ENCODE measurements at places on chromosomes 3 and 15.

DNA sequence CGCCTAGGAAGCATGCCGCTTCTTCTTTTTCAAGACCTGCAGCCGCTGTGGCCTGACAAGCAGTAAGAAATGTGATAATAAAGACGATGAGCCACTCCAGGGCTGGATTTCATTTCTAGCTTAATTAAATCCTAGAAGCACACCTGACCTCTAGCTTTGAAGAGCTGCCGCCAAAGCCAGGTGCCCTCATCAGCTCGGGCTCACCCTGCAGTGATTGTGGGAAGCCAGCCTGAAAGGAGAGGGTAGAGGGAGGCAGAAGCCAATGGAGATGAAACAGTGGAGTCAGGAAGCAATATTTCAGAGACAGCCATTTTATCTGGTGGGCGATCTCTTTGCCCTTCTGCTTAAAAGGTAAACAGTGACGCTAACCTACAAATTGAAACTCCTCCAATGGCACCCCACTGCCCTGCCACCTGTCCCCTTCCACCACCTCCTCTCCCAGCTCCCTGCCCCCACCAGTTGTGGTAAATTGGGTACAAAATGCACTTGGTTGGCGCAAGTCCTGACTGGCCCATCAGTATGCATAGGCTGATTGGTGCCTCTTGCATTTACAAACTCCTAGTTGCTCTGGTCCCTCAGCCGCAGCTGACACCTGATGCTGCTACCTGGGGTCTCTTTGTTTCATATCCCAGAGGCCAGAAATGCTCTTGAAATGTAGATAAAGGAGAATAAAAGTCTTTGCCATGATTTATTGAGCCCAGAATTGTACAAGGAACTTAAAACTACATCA lies 385.3 kb downstream of the PDCD6IP start:
- DNase-seq = no peak

DNA sequence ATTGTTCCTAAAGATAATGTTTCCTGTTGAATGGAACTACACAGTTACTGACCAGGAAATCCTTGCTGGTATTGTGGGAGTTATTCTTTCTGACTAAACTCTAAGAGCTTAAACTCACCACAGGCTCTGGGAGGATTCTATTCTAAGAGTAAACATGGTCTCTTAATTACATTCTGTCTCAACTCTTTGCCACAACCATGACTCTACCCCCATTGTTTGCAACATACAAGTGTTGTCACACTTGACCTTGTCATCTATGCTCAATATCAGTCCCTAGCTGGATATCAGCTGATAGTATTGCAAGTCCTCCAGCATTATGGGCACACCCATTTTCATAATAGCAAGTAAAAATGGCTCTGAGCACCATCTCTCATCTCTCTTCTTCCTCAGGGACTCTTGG lies 29.6 kb upstream of the SECISBP2L start:
- DNase-seq = no peak

DNA sequence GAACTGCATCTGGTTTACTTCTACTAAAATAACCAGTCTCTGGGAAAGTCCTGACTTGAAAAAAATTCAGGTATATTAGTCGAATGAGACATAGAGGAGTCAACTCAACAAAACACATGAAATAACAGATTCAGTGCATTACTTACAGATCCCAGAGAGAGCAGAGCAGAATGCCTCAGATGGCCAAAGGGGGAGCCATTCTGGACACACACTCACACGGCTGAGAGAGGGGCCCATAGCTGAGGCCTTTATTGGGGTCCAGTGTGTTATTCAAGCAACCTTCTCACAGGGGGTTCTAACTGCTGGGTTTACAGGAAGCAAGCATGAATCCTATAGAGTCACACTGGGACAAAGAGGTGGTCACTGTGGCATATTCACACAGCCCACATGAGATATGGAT lies 135.1 kb upstream of the SNRPN start:
- DNase-seq = no peak

DNA sequence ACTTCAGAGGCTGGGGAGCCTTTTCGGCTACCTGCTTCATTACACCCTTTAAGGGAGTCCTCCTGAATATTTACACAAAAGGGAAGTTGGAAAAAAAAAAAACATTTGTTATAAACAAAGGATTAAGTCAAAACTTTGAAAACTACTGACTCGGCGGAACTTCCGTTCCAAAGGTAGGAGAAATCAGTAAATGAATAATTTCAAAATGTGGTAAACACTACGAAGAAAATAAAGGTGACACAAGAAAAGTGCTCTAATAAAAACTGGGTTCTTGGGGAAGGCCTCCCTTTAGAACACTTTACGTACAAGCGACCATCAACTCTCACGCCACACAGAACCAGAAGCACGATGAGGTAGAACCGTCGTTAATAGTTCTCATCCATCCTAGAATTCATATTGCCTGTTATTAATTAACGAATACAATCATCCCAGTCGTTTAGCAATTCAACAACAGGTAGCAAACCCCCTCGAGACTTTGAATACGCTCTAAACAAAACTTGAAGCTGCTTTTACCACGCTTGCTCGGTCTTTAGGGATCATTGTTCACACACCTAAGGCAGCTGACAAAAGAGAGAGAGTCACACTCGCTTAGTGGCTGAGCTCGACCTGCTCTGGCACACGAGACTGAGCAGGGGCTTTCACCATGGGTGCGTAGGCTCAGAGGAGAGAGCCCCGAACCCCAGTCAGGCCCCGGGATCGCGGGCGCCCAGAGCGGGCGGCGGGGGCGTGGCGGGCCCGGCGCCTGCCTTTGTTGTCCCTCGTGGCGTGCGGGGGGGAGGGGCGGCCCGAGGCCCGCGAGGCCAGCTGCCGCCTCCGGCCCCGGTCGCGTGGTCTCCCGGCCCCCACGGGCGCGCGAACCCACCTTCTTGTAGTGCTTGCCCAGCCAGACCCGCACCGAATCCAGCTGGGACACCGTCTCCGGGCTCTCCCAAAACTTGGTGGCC lies 680 bp downstream of the SMARCC1 start:
- DNase-seq = peak; percentile 69

- DNase-seq = no peak
Measured at GRCh38 chr3:14562121-14562890, 22.2 kb upstream of the GRIP2 start.

DNA sequence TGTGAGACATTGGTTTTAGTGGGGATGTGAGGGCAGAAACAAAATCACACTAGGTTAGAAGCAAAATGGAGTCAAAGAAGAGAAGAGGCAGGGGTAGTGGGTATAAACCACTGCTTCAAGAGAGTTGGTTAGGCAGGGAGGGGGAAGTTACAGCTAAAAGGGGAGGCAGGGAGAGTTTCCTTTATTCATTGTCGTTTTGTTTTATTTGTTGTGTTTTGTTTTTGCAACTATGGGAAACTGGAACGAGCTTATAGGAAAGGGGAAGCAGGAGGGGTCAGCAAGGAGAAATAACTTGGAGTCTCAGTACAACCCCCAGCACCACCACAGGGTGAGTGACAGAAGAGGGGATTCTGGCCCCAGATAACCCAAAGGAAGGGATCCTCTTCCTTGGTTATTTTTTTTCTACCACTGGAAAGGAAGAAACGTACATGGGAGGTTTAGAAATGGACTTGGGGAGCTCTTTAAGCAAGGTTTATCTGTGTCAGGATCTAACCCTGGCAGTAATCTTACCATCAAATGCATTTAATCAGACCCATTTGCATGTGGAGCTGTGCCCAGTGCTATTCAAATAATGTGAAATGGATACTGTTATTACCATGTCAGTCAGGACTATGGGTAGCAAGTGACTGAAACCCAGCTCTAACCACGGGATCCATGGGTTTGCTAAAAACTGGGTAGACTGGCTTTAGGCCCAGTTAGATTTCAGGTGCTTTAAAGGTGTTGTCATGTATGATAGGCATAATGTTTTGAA lies 68.7 kb downstream of the CCNL1 start:
- DNase-seq = no peak

DNA sequence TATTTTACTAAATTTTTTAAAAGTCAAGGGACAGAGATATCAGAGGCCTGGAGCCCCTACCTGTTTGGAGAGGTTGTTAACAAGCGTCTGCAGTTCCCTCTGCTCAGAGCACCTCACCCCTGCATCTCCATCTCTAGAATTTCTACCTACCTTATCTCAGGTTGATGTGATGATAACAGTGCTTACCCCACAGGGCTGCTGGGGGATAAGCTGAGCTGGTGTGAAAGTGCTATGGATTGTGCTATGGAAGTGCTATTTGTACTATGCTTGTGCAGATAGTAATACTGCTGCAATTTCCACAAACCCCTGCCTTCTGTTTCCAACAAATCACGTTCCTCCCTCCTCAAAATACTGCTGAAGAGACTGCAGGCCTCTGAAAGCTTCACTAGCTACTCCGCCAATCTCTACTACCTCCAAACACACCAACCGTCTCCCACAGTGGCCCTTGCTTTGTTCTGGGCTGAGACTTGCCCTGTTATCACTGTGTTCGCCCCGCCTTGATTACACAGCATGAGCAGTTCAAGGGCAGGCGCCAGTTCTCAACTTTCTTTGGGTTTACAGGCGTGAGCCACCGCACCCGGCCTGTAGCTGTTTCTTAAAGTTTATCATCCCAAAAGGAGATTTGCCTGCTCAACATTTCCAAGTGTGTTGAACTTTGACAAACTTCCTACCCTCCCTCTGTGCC lies 28.4 kb upstream of the PARL start:
- no peak for DNase-seq

DNA sequence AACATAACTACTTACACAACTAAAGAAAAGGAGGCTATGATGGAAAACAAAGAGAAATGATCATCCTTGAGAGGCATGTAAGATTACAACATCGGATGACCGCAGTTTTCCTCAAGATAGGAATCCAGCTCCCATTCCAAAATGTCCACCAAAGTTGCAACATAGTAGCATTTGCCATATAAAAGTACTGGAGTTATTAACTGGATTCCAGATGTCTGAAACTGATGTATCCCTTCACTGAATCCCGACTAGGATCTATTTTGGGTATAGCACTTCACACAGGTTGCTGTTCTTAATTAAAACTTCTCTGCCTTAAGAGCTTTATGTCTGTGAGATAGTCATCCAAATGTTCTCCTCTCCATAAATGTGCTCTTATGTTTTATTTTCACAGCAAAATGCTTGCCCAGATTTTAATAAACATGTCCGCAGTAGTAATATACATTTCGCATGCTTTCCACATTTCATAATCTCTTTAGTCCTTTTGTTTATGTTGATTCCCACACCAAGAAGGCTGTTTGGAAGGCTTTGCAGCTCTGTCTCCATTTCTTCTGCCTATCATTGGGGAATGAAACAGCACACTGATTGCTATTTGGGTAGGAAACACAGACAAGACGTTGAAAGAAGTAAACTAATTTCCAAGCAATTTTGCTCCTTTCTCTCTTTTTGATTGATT lies 716.5 kb upstream of the CFAP20DC start:
- no peak for DNase-seq

DNA sequence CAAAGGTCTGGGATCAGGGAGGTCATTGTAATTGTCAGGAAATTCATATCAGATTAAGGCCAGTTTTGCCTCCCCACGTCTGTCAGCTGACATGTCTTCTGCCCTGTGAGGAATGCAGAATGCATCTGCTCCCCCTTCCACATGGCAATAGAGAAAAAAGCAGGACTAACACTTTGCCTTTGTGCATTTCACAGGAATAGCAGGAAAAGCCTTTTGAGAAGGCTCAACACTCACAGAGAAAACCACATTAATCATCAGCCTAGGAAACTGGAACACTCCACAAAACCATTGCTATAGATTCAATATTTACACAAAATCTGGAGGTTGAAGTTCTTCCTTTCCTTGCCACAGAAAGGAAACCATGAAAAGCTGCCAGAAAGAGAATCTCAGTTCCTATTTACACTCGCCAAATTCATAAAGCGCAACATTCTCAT lies 165.2 kb upstream of the HES1 start:
- DNase-seq = no peak

DNA sequence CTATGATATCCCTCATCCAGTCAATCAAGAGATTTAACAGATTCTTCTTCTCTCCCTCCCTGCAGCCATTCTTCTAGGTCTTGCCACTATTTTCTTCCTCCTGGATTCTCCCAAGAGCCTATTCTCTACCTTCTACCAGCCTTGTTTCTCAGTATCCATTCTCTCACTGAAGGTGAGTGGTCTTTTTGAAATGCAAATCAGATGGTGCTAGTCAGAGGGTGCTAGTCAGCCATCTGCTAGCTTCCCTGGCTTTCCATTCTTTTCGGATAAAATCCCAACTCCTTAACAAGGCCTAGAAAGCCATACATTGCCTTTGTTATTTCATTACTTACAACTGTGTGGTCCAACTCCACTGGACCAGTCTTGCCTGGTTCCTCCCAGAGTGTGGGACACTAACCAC lies 734.3 kb upstream of the CFAP20DC start:
- no peak for DNase-seq

DNA sequence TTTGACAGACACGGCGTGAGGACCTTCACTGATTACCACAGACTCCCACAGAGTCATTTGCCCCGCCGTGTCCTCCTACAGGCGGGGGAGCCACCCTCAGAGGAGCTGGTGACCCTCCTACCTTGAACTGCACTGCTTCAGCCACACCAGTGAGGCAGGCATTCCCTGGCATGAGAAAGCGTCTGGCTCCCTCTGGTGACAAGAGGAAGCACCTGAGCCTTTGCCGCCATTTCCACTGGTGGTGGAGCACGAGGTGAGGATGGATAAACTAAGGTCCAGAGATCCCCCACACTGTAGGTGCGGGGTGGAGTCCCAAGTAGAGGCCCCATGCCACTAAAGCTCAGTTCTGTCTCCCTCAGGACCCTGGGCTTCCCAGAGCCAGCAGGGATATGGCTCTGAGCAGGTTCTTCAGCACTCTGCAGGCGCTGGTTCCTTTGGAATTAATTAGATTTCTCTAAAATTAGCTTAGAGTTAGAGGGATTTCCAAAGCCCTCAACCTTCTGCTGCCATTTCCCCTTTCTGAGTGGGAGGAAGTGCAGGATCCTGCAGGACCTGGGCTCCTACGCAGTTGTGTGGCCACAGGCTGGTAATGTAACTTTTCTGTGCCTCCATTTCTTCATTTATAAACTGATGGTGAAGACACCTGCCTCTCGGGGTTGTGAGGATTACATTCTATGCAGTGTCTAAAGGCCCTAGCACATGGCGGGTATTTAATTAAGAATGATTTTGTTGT lies 224.0 kb downstream of the SLCO3A1 start:
- DNase-seq = peak; percentile 55

DNA sequence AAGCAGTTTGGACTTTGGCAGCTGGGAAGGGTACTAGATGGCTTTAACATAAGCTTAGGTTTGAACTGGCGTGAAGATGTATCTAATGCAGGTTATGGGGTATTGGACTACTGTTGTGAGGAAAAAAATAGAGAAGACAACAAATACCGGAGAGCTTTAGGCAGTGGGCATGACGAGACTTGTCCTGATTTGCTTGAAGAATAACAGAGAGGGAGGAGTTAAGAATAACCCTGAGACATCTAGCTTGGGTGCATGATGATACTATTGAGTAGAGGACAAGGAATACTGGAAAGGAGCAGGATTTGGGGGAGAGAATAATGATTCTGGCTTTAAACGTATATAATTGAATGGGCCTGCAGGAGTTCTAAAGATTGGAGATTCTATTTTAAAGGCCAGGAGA lies 249.5 kb upstream of the AZI2 start:
- DNase-seq = no peak

DNA sequence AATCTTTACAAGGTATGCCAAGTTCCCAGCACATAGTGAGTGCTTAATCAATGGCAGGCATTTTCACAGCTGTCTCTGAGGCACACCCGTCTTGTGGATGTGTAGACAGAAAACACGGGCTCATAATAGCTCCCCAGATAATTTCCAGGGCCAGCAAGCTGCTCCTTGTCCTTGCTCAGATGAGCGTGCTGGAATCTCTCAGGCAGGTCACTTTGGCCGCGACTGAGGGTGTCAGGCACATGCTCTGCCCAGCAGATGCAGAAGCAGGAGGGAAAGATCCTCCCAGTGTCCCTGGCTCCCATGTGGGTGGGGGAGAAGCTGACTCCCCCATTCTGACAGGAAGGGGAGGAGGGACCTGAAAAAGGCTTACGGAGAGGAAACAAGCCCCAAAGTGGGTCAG lies 35.6 kb upstream of the SLC6A1 start:
- no peak for DNase-seq

All from stimulated activated CD4-positive, alpha-beta T cell treated with anti-CD3 and anti-CD28 coated beads, Interleukin-4, amount 100 ng/mL, for 4 hours (primary cell).